Activated CD8-positive, alpha-beta T cell treated with anti-CD3 and anti-CD28 coated beads, Interleukin-2, amount 10 ng/mL, durations not matched to agents 7 days and 5 days (primary cell): ENCODE measurements at places on chromosomes 4 and X. TPM values are rescaled to one million over a fixed set of nuclear protein-coding genes. Genes with fewer than 3 reads are reported as not detected.
A peak's percentile ranks its signal among the peaks of the same experiment; 100 is the strongest.

KLHL2 gene
- total RNA-seq = 32.9 TPM

DNA sequence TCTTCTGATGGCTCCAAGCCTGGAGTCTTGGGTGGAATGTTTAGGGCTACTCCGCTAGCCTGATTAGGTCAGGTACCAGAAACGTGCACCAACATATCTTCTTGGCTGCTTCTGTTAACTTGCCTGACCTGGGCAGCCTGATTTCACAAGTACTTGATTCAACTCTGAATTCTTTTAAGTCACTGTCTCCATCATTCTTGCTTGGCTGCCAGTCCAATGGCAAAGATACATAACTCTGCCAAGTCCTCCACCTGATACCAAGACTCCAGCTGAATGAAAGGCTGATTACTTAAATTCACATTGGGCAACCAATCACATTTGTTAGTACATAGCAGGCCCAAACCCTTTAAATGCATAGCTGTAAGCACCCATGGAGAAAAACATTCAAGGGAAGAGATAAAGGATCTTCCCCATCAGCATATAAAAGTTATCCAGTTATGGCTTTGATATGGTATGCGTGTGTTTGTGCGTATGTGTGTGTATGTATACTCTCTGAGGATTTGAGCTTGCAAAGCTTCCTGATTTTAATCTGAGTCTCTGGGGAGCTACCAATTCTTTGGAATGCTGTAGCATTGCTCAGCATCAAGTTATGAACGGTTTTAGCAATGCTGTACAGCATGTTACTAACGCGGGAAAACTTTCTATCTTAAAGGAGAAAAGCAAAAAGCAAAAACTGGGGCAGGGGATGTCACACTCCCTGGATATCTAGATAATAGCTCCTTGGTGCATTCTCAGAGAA lies 917.2 kb downstream of the DMD start:
- no peak overlapping the region for H3K27ac ChIP-seq
- H3K27me3 ChIP-seq = no peaks in the 10 kb centered on the region
- no peak overlapping the region for H3K4me3 ChIP-seq
- H3K36me3 ChIP-seq = no peaks in the 10 kb centered on the region
- no peak for DNase-seq
- no peaks in the 10 kb centered on the region for H3K4me1 ChIP-seq

ZNF157 gene
- total RNA-seq = 0.34 TPM

GRCh38 chr4:142557239-142557801 lies 288.8 kb downstream of the INPP4B start:
- no peak overlapping the region for H3K27ac ChIP-seq
- H3K27me3 ChIP-seq = no peaks in the 10 kb centered on the region
- peaks cover 11% of the 10 kb centered on the region for H3K4me1 ChIP-seq
- H3K36me3 ChIP-seq = no peaks in the 10 kb centered on the region

HEPH gene
- total RNA-seq = not detected

DNA sequence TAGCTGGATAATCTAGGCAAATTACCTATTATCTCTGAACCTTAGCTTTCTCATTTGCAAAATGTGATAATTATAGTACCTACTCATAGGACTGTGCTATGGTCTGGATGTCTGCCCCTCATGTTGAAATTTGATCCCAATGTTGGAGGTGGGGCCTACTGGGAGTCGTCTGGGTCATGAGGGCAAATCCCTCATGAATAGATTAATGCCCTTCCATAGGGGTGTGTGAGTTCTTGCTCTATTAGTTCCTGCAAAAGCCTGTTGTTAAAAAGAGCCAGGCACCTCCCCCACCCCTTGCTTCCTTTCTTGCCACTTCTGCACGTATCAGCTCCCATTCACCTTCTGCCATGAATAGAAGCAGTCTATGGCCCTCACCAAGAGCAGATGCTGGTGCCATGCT lies 73.9 kb downstream of the SERTM2 start:
- H3K4me3 ChIP-seq = no peak overlapping the region
- no peaks in the 10 kb centered on the region for H3K27me3 ChIP-seq
- H3K36me3 ChIP-seq = no peaks in the 10 kb centered on the region
- DNase-seq = no peak
- no peak overlapping the region for H3K27ac ChIP-seq

DNA sequence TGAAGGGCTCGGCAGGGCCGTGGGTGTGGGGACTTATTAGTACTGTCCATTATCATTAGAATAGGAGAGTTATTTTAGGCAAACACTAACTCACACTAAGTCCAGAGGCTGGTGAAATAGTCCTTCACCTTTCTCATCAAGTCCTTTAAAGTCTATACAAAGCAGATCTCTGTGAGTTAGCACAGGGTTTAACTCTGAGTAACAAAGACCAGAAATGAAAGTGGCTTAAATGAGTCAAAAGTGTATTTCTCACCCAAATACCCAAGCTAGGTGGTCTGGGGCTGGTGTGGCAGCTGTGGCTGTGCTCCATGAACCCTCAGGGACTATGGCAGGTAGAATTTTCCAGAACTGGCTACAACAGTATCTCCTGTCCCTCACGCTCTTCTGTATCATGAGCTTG lies 263.2 kb downstream of the BCOR start:
- no peak overlapping the region for H3K27ac ChIP-seq
- H3K4me1 ChIP-seq = no peaks in the 10 kb centered on the region
- H3K4me3 ChIP-seq = no peak overlapping the region
- no peak for DNase-seq
- no peaks in the 10 kb centered on the region for H3K36me3 ChIP-seq

DNA sequence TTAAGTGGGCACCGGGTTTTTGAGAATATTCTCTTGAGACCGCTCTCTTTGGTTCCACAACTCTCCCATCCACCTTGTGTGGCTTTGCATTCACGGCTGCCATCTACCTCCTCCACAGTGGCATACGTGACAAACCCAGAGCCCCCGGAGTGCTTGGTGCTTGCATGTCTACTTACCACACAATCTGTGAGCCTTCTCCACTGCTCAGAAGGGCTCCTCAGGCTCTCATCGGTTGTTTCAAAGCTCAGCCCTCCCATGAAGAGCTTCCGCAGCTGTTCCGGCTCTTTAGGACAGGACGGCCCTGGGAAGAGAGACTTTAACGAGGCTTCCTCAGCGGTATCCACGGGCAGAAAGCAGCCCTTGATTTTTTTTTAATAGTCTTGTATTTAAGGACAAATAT lies 167.6 kb upstream of the ANK2 start:
- no peak overlapping the region for H3K27ac ChIP-seq
- no peaks in the 10 kb centered on the region for H3K27me3 ChIP-seq
- no peak overlapping the region for H3K4me3 ChIP-seq
- no peak for DNase-seq
- no peaks in the 10 kb centered on the region for H3K36me3 ChIP-seq
- no peaks in the 10 kb centered on the region for H3K4me1 ChIP-seq

DNA sequence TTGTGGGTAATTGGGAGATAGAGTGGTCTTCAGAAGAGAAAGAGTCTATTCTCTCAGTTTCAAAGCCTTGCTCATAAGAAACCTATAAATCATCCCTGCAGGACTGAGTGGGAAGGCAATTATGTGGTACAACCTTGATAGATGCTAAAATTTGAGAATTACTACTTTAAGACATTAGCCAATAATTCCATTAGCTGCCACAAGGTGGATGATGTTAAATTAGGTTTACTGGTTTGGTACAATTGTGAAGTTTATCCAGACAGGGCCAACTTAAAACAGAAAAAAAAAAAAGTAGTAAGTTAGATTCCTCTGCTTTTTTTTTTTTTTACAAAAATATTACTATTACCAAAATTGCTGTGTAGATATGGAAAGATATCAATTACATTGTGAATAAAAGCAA lies 73.2 kb upstream of the AMOT start:
- H3K36me3 ChIP-seq = no peaks in the 10 kb centered on the region
- no peak overlapping the region for H3K4me3 ChIP-seq
- no peak overlapping the region for H3K27ac ChIP-seq

DNA sequence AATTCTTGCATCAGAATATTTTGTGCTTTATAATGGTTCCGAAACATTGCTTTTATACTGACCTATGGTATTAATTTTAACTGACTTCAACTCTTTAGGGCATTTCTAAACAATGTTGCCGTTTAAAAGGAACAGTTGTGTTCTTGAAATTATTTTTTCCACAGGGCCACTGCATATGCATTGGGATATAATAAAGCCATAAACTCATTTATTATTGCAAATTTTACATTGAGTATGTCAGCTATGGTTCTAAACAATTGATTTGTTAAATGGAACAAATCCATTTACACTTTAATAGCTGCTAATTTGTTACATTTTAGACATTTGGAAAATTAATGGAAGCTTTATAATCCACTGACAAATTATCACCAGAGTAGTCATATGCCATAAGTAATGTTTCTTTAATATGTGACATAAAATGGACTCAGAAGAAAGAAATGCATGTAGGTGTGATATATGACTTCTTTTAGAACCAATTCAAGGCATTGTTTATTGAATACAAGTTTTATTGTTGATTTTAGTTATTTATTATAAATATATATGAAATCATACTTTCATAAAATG lies 553.3 kb downstream of the TLL1 start:
- no peaks in the 10 kb centered on the region for H3K4me1 ChIP-seq
- DNase-seq = no peak
- H3K36me3 ChIP-seq = no peaks in the 10 kb centered on the region

DNA sequence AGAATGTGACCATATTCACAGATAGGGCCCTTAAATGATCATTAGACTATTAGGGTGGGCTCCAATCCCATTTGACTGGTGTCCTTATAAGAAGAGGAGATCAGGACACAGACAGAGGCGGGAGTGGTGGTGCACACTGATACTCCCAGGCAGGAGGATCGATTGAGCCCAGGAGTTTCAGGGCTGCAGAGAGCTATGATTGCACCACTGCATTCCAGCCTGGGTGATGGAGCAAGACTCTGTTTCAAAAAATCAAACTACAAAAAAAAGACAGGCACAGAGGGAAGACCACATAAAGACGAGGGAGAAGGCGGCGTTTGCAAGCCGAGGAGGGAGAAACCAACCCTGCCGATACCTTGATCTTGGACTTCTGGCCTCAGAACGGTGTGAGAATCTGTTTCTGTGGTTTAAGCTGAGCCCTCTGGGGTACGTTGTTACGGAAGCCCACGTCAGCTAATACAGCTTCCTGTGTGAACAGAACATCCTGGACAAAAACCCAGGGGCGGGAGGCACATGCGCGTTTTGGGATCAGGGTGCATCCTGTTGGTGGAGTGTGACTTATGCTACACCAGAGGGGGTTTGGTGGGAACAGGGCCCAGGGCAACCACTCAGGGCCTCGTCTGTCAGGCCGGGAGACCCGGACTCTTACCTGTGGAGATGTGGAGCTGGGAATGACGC lies 211.8 kb upstream of the PSAPL1 start:
- DNase-seq = no peak
- H3K27me3 ChIP-seq = peaks cover 11% of the 10 kb centered on the region
- peaks cover 9% of the 10 kb centered on the region for H3K36me3 ChIP-seq

EFHC2 gene
- 0.53 TPM for total RNA-seq

NDP gene
- total RNA-seq = not detected

DNA sequence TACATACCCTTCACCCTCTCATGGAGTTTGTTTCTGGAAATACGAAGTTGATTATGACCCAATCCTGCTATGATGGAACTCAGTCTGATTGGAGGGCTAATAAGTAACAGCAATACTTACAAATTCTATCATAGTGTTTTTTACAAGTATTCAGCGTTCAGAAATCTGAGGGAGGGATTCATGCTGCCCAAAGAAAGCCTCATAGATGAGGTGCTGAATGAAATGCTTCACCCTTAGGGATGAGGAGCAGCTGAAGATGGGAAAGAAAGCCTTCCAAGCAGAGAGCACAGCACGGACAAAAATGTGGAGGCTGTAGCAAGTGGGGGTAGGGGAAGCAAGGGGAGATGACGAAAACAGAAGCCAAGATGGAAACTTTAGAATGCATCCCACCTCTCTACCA lies 27.9 kb upstream of the TBC1D1 start:
- no peak for DNase-seq
- H3K27ac ChIP-seq = no peak overlapping the region
- H3K4me3 ChIP-seq = no peak overlapping the region
- H3K4me1 ChIP-seq = no peaks in the 10 kb centered on the region
- H3K27me3 ChIP-seq = no peaks in the 10 kb centered on the region

DNA sequence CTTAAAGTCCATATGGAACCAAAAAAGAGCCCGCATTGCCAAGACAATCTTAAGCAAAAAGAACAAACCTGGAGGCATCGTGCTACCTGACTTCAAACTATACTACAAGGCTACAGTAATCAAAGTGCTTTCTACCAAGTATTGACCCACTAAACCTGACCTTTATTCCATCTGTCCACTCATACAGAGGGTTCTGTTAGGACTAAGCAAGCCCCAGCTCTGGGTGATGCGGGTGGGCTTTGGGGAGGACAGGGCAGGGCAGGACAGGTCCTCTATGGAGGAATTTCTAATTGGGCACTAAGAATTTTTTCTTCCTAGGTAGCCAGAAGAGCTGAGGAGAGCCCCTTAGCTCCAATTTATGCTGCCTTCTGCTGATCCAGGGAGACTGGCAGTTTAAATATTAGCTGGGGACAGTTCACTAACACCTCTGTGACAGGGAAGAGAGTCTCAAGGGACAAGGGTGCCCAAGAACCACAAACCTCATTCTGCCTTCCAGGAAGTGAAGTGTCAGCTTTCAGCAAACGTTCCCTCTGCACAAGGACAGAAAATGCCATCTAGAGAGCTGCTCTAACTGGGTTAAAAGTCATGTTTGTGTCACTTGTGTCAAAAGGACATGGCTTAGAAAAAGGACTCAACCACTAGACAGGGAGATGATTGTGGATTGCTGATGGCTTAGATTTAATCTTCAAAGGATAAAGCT lies 143.2 kb downstream of the KIT start:
- H3K4me3 ChIP-seq = no peak overlapping the region
- peaks cover 4% of the 10 kb centered on the region for H3K27me3 ChIP-seq
- H3K36me3 ChIP-seq = peaks cover 2% of the 10 kb centered on the region
- H3K27ac ChIP-seq = no peak overlapping the region
- peak; percentile 30 for DNase-seq
- H3K4me1 ChIP-seq = peaks cover 32% of the 10 kb centered on the region

BCORL1 gene
- 9.7 TPM for total RNA-seq

DNAAF6 gene
- not detected for total RNA-seq

RASL11B gene
- 0.13 TPM for total RNA-seq

- no peak overlapping the region for H3K27ac ChIP-seq
- no peak for DNase-seq
- H3K36me3 ChIP-seq = no peaks in the 10 kb centered on the region
- H3K4me3 ChIP-seq = no peak overlapping the region
Measured at GRCh38 chr4:168633064-168633463, 136.2 kb downstream of the PALLD start.

GRCh38 chr4:7595934-7596461 lies 161.3 kb upstream of the PSAPL1 start:
- H3K27me3 ChIP-seq = peaks cover 5% of the 10 kb centered on the region
- no peaks in the 10 kb centered on the region for H3K36me3 ChIP-seq
- no peak overlapping the region for H3K4me3 ChIP-seq
- no peaks in the 10 kb centered on the region for H3K4me1 ChIP-seq

DNA sequence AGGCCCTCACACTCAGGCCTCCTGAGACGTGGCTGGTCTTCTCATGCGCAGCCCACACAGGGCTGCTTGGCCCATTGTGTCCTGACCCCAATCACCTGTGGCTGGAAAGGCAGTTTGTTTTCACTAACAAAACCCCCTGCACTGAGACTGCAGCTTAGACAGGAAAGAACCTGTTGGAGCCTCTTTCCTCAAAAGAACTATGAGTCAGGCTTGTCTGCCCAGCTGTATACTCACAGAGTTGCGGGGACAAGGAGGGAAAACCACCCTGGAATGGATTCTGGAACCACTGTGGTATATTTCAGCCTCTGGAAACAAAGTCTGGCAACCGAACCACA lies 5.2 kb upstream of the TMEM156 start:
- no peak overlapping the region for H3K27ac ChIP-seq
- H3K27me3 ChIP-seq = no peaks in the 10 kb centered on the region

- no peak for DNase-seq
- H3K27ac ChIP-seq = no peak overlapping the region
- no peak overlapping the region for H3K4me3 ChIP-seq
- no peaks in the 10 kb centered on the region for H3K4me1 ChIP-seq
- H3K27me3 ChIP-seq = no peaks in the 10 kb centered on the region
- no peaks in the 10 kb centered on the region for H3K36me3 ChIP-seq
Measured at GRCh38 chr4:147194114-147194513, 248.4 kb upstream of the TTC29 start.
